ENCODE measurements at places on chromosomes 2 and 18.
A peak's percentile ranks its signal among the peaks of the same experiment; 100 is the strongest.

- no peak for DNase-seq
Measured at GRCh38 chr2:120904830-120905234, 169.2 kb downstream of the GLI2 start.

GRCh38 chr2:198468136-198468535 lies 663.7 kb downstream of the PLCL1 start:
- no peak for DNase-seq

GRCh38 chr2:109318949-109319342 lies 189.9 kb downstream of the SH3RF3 start:
- DNase-seq, result no peak

- DNase-seq, result no peak
Measured at GRCh38 chr2:150156415-150156814, 331.1 kb downstream of the RND3 start.

DNA sequence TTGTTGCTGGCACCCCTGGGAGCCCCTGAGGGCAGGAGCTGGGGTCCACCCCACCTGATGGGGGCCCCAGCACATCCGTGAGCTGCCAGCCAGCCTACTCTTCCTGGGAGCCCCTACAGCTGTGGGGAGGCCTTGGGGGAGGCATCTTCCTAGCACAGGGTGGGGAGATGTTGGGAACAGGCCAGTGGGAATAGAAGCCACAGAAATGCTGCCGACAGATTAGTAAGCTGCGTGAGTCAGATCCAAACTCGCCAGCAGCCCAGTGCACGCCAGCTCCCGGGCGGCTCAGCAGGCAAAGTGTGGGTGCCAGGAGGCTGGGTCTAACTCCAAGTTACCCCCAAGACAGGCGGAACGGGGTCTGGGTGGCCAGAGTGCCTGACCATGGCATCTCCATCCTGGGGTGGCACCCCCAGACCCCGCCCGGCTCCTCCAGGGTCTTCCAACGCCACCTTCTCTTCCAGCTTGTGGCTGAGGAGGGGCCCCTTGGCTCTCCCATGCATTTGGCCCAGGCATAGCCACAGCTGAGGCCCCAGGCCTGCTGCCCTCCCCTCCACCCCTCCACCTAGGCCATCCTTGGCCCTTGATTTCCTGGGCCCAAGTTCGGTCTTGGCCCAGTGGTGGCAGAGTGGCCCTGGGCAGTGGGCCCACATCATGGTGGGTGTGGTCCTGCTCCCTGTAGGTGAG lies 15.3 kb downstream of the CROCC2 start:
- DNase-seq, result peak; percentile 65

DNA sequence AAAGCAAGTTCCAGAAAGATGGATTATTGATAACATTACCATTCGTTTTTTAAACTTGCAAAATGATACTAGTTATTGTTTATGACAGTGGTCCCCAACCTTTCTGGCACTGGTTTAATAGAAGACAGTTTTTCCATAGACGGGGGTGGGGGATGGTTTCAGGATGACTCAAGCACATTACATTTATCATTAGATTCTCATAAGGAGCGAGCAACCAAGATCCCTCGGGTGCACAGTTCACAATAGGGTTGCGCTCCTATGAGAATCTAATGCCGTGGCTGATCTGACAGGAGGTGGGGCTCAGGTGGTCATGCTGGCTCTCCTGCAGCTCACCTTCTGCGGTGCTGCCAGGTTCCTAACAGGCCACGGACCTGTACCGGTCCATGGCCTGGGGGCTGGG lies 86.2 kb downstream of the BCL2 start:
- DNase-seq, result no peak

- no peak for DNase-seq
Measured at GRCh38 chr2:240240017-240240734, 99.7 kb upstream of the OTOS start.

- peak; percentile 58 for DNase-seq
Measured at GRCh38 chr2:130355578-130356431, at the start of gene PTPN18. PTPN18 (plus strand) TSS chr2:130356056; CDS start chr2:130356108, 52 bp downstream.

DNA sequence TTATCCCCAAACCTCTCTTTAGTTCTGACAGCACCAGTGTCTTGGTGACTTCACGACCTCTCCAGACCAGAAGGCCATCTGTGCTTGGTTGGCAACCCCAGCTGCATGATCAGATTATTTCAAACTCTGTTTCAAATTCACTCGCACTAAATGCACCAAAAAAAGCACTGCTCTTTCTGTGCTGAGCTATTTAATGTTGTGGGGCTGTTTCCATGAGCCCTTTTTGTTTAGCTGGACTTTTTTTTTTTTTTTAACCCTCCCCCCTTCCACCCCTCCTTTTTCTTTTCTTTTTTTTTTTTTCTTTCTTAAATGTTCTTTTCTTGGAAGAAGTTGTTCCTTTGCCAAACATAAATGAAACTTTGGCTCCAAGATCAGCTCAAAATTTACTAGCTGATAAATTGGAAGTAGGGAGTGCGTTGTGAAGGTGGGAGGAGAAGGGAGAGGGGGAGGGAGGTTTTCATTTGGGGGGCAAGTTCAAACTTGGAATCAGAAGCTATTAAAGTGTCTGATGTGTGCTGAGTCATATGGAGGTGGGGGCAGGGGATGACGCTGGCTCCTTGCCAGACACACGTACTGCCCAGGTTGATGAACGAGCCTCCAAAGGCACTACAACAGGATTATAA lies 543.0 kb upstream of the TNP1 start:
- no peak for DNase-seq

- DNase-seq, result no peak
Measured at GRCh38 chr2:28389399-28390240, 3.0 kb upstream of the FOSL2 start.

GRCh38 chr2:165902934-165903333 lies 50.6 kb downstream of the TTC21B start:
- DNase-seq, result no peak

- peak; percentile 6 for DNase-seq
Measured at GRCh38 chr18:63882333-63883141, 5.0 kb upstream of the SERPINB2 start.

DNA sequence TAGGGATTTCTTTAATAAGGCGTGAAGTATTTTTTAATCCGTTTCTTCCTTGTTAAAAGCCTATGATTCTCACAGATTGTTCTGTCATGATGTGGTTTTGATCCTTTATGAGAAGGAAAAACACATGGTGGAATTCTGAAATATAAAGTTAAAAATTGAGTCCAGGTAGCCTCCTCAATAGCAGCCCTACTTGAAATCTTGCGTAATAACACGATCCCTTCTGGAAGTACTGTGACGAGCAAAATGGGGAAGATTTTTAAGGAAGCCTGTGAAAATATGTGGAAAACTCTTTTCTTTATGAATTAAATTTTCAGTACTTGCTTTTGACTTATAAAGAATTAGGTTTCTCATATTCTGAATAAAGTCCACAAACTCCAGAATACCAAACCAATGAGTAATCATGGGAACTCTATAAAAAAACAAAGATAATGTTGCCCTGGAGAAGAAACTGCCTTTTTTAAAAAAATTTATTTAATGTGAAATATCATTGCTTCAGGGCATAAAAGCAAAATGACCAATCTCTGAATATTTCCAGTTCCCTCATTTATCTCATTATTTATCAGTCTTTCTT lies 476.4 kb upstream of the ZEB2 start:
- DNase-seq, result peak; percentile 24

- no peak for DNase-seq
Measured at GRCh38 chr2:172179045-172179701, 76.5 kb upstream of the DLX2 start.

GRCh38 chr2:168490015-168490874 lies 34.2 kb downstream of the CERS6 start:
- DNase-seq, result no peak

- DNase-seq, result no peak
Measured at GRCh38 chr2:190986221-190986953, 27.6 kb downstream of the STAT1 start.

DNA sequence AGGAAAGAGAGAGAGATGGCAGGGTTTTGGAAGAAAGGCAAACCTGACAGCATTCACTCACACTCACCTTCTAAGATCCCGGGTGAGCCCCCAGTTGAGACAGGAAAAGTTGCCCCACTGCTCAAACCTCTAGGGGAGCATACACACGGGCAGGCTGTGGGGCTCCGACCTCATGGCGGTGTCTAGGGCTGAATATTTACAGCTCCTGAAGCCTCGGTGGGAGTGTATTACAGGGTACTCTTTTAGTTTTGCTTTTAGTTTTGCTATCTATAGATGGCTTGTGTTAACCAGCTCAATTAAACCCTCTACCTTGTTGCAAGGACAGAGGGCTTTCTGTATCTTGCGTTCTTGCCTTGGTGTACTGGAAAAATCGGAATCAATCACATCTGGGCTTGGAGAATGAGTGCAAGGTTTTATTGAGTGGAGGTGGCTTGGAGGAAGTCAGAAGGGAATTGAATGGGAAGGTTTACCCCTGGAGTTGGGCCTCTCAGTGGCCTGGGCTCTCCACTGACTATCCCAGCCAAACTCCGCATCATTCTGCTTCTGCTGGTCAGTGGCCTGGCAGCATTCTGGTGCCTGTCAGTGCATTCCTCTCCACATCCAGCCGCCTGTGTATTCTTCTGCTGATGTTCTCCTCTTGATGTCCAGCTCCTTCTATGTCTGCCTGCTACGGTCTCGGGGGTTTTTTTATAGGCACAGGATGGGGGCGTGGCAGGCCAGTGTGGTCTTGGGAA lies 10.1 kb upstream of the IFIH1 start:
- no peak for DNase-seq

- no peak for DNase-seq
Measured at GRCh38 chr18:62339106-62339988, 14.2 kb downstream of the TNFRSF11A start.

DNA sequence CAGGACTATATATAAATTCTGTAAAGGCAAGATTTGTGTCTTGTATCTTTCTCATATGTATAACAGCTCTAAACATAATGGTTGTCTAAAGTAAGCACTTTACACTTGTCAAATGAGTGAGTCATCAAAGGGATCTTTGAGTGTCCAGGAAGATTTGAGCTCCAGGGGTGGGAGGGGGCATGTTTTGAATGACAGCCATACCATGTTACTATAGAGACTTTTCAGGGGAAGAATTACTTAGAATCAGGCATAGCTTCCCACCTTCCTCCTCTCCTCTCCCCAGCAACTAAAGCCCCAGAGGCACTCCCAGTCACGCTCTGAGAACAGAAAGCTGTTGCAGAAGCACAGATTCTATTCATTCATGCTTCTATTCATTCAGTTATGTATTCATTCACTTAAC lies 65.8 kb upstream of the ALK start:
- no peak for DNase-seq

DNA sequence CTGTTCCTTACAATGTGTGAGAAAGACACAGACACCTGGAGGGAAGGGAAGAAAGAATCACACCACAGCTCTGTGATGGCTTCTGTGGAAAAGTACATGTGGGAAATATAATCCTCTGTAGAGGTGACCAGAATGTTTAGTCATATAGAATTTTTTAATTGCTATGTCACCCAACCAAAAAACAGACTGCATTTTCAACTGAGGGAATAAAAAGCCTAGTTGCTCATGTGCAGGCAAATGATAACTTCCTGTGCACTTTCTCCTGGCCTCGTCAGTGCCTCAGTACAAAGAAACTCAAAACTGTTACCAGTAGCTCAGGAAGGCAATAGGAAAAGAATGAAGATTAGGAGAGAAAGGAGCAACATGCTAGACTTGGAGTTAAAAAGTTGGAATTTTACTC lies 326.8 kb downstream of the OSR1 start:
- DNase-seq, result no peak

GRCh38 chr18:70382017-70382416 lies 93.2 kb downstream of the SOCS6 start:
- no peak for DNase-seq

DNA sequence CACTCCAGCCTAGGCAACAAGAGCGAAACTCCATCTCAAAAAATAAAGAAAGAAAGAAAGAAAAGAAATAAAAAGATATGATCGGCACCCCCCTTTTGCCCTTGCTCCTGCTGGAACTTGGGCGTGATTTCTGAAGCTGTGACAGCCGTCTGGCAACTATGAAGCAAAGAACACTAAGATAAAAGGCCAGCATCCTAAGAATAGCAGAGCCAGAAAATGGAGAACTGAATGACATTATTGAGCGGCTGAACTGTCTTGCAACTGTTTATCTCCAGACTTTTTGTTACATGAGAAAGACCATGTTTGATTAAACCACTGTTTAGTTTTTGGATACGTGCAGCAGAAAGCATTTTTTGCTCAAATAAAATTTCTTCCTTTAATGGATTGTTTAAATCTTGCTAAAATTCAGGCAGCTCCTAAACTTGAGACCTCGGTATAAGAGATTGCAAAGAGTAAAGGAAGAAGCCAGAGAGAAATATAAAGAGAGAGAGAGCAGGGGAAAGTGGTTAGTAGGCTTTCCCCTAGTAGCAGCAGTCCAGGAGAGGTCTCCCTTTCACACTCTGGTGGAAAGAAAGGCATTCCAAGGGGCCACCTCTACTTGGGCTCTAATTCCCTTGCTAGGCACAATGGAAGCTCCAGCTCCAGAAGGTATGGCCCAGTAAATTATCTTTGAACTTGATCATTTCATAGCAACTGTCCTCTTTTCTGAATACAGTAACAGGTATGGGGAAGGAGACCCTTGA lies 8.2 kb upstream of the MBD2 start:
- DNase-seq, result no peak

DNA sequence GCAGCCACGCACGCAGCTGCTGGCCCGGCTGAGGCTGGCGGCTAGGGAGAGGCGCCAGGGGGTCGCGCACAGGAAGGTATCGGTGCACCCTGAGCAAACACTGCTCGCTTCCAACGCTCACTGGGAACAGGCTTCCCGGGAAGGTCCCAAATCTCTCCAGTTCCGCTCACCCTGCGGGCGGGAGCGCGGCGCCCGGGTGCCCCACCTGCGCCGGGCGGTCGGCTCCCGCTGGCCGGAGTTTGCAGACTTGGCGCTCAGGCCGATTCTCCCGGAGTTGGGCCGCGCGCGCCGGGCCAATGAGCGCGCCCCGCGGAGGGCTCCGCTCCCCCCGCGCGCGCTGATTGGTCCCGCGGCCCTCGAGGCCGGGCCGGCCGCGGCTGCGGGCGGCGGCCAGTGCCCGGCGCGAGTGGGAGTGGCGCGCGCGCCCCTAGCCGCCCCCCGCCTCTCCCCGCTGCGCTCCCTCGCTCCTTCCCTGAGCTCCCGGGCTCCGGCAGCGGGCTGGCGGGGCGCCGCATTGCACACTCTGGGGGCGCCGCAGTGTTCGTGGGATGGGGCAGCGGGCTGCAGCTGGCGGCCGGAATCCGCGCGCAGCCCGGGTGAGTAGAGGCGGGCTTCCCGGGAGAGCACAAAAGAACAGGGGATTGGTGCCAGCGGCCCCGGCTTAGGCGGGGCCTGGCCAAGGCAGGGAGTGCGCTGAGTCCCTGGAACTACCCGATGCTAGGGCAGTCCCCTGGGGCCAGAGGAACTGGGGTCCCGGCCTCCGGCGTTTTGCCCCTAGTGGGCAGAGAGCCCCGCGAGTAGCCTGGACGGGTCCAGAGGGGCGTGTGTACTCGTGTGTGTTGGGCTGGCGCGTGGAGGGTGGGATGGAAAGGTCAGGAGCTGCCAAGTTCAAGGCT lies at the start of gene LYPD6:
TSS of gene LYPD6 (plus strand) at position 461 of the 896 bp plus-strand sequence. CDS start 107,122 bp downstream, outside the sequence.
- DNase-seq, result no peak

GRCh38 chr2:205617905-205618304 lies 64.4 kb upstream of the NRP2 start:
- DNase-seq, result no peak

DNA sequence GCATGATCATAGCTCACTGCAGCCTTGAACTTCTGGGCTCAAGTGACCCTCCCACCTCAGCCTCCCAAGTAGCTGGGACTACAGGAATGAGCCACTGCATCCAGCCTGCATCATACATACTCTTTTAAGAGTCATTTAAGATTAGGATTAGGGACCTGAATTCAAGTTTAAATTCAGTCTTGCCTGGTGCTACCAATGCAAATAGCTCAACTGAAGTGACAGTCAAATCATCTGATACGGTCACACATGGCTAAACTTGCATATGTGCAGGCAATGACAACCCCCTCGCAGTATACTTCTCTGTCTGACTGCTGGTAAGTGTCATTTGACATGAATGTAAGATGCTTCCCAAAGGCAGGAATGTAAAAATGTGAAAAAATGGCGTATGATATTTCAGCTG lies 31.8 kb upstream of the TMEM131 start:
- no peak for DNase-seq

Measured in smooth muscle cell of the brain vasculature (primary cell).